ENCODE measurements at places on chromosomes 11 and 22.

GRCh38 chr11:78216571-78217287 is 28.0 kb downstream of the USP35 start:
- DNase-seq, result no peak

GRCh38 chr11:113043698-113044097 is 82.5 kb downstream of the NCAM1 start:
- no peak for DNase-seq

- DNase-seq, result no peak
These were observed 4.7 kb downstream of the KCNE3 start for GRCh38 chr11:74462631-74463030.

GRCh38 chr11:112113539-112114457 is 27.1 kb downstream of the SDHD start:
- peak; percentile 78 for DNase-seq

GRCh38 chr11:130064596-130064995 is 5.1 kb upstream of the APLP2 start:
- DNase-seq, result peak; percentile 31

- DNase-seq, result no peak
These were observed 49.6 kb downstream of the NUP98 start for GRCh38 chr11:3747704-3748103.

- DNase-seq, result peak; percentile 67
These were observed 418.6 kb downstream of the FAM181B start for GRCh38 chr11:82315093-82315492.

DNA sequence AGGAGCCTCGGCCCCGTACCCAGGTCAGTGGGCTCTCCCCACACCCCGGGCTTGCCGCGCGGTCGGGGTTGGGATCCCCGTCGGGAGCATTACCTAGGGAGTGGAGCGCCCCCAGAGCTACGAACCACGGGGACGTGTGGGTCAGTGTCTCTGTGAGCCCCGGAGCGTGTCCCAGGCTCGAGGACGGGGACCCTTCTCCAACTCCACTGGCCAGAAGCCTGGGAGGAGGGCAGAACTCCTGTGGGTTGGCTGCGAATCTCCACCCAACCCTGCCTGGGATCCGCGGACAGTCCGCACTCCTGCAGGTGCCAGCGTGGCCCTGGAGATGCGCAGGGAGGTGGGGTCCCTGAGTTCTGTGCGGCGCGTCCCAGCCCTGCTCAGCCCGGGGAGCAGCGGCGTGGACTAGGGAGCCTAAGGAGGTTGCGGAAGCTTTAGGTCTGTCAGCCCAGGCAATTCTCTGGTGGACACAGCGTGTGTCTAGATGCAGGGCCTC is 346 bp downstream of the PPFIBP2 start:
- peak; percentile 21 for DNase-seq

DNA sequence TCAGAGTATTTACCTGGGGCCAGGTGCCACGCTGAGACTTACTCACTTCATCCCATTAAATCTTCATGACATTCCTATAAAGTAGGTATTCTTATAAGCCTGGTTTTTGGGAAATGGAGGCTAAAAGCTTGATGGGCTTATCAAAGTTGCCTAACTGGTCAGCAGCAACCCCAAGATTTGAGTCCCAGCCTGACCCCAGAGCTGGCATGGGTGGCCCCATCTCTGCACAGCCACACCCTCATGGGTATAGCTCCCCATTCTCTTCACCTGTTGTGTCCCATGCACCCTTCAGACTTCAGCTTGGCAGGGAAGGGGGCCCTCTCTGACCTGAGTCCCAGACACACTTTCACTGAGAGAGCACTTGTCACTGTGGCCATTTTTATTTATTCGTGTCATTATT is 37.4 kb upstream of the TP53I11 start:
- DNase-seq, result no peak

DNA sequence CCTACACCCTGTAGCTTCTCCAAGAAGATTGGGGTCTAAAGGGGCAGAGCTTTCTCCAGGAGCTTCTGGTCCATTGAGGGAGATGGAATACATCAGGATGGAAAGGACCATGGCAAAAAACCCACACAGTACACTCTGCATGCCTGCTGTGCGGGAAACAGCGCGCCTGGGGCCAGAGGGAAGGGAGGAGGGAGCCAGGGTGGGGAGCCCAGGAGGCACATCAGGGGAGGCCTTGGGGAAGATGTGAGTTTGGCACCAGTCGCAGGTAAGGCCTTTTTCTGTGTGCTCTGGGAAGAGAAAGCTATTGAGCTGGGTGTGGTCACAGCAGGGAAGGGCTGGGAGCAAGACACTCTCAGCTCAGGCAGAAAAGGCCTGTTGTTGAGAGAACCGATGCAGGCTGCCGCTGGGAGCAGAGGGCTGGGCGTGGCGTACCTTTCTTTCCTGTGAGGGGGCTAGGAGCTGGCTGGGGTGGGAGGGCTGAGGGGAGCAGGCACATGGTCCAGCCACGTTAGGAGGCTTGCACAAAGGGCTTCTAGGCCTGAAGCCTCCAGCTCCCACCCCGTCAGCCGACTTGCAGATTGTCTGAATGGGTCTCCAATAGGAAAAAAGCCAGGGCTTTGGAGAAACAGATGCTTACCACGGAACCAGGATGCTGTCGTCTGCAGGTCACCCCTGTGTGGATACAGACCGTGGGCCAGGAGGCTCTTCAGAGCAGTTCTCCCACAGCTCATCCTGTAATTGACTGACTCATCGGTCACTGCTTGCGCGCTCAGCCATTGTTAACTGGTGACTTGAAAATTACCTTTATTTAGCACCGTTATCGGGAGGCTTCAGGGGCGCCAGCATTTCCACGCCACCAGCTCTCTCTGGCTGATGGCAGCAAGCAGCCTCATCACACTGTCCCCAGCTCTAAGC is 237.3 kb downstream of the ST3GAL4 start:
- DNase-seq, result peak; percentile 95

- DNase-seq, result no peak
These were observed 42.6 kb downstream of the SLC35F2 start for GRCh38 chr11:107816028-107816427.

- DNase-seq, result peak; percentile 87
These were observed 577 bp upstream of the DKK3 start for GRCh38 chr11:12008790-12009616.

- peak; percentile 50 for DNase-seq
These were observed 16.8 kb upstream of the MUC6 start for GRCh38 chr11:1053121-1053901.

- no peak for DNase-seq
These were observed 74.3 kb downstream of the MYEOV start for GRCh38 chr11:69368119-69368880.

DNA sequence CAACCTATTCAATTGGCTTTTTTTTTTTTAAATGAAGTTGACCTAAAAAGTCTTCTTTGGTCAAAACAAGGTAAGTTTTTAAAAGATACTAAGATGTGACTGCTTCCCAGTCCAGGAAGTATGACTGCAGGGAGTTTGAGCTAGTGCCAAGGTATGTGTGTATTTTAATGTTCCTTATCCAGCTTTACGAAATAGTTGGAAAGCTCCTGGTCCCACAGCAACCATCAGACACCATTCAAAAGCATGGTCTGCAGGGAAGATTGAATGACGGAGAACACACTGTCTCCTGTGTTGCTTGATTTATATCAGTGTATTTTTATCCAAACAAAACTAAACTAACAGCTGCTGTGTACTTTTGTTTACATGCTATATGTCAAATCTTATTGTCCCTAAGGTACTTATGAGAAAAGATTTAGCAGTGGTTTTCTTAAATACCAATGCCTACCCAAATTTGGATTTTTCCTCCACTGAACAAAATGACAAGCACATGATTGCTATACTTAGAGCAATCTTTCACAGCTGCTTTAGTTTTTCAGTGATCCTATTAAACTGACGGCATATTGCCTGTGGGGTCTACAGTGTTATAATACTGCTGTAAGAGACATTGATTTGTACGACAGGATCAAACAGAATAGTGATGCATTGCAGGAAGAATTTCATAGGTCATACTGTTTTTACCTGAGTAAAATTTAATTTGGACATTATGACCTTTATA is 122.9 kb downstream of the DCDC1 start:
- peak; percentile 81 for DNase-seq

DNA sequence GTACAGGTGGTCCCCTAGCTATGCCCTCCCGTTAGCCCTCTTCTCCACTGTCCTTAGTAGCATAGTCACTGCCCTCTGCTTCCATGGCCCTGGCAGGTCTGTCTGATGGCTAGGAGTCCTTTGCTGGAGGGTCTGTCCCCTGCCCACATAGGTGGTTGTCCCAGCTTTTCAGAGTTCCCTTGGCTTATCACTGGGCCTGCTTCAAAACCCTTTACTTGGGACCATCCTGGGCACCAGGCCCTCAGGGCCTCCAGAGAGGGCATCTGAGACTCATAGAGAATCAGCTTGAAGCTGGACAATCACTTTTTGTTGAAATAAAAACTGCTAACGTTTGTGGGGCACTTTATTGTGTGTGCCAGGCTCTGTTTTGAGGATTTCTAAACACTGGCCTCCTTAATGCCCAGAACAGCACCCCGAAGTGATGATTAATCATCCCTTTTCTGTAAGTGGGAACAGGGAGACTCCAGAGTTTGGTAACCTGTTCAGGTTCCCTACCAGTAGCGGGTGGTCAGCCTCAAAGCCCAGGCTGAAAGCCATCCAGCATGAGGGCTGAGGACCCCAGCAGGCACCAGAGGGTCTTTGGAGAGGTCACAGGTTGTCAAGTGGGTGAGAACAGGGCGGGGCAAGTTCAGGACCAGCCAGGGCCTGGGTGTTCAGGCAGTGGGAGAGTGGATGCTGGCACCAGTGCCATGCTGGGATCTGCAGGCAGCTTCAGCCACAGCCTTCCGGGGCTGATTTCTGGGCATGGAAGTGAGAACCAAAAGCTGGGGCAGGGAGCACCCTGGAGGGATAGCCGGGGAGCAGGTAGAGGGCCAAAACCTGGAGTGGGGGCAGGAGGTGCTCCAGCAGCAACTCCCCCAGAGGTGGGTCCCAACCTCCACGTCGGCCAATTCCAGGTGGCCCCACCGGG is 495 bp upstream of the KCNK4 start:
- DNase-seq, result no peak

DNA sequence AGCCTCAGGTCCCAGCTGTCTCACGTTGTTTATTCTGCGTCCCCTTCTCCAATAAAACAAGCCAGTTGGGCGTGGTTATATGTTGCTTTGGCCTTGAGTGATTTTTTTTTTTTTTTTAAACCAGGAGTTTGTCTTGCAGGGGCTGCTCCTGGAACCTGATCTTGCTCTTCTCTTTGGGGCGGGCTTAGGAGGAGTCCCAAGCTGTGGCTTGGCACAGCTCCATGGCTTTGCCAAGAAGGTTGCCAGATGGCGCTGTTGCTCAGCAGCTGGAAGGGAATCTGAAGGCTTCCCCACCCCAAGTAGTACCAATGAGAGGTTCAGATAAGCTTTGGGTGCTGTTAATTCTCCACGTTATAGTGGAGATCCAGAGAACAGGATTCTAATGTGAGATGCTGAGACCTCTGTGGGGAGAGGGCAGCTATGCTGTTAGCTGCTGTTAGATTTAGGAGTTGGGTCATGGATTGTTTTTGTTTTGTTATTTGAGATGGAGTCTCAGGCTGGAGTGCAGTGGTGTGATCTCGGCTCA is 2.0 kb upstream of the FERMT3 start:
- peak; percentile 95 for DNase-seq

GRCh38 chr11:69660001-69660500 is 15.1 kb downstream of the LTO1 start:
- no peak for DNase-seq

- peak; percentile 93 for DNase-seq
These were observed 1.3 kb upstream of the UCP2 start for GRCh38 chr11:73983741-73984538.

DNA sequence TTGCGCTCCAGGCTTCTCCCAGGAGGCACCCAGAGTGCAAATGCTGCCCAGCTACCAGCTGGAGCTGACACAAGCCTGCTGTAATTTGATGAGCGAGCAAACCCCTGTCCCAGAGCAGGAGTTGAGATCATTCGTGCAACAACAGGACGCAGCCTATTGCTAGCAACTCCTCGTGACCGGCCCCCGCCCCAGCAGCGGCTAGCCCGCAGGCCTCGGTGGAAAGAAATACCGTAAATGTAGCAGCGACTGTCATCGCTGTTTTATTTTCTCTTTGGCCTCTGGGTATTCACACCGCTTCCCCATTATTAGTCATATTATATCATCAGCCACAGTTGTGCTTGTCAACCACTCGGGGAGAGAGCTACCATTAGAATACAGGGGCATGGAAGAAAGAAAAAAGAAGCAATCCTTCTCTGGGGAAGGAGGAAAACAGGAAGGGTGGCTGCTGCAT is 59.2 kb upstream of the ATXN10 start:
- no peak for DNase-seq

DNA sequence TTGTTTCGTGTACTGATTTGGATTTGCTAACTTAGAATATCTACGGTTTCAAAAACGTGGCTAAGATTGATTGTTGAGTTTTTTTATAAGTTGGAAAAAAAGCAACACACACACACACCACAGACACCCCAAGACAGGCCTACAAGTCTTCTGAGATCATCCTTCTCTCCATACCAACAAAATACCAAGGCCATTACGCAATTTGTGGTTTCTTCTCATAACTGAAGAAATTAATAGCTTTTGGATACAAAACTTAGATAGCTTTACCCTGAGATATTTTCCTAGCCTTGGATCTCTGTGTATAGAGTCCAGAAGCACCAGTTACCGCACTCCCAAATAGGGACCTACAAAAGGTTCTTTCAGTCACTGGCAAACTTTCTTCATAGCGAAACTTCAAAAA is 113.6 kb downstream of the SIK3 start:
- DNase-seq, result no peak

DNA sequence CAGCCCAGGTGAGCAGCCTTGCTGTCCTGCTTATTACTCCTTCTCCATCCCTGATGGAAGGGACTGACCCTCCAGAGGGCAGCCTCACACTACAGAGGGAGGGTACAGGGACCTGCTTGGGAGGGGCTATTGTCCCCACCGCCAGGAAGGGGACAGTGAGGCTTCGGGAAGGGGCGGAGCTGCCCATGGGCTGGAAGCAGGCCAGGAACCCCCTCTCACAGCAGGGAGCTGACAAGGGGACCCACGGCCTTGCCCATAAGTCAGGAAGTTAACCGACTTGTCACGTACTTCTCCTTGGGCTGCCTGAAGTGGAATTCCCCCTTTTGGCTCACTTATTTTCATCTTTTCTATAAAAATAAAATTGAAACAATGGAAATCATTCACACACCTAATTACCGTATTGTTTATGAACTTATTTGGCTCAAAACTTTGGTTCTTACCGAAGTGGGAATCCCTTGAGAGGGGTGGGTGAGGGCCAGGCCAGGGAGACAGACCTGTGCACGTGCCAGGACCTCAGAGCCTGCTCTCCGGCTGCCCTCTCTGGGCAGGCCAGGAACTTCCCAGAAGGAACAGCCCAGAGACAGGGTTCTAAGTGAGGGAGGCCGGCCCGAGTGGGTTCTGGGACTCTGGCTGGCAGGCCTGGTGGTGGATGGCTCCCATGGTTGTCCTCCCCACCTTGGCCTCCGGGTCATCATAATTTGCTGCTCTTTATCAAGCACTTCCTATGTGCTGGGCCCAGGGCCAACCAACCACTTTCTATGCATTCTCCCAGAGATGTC is 5.8 kb downstream of the MGAT3 start:
- DNase-seq, result no peak

GRCh38 chr11:15195454-15196200 is 80.9 kb downstream of the INSC start:
- no peak for DNase-seq

- no peak for DNase-seq
These were observed 655.0 kb downstream of the METTL15 start for GRCh38 chr11:28763151-28763550.

All from NCI-H69 (cell line).